ENCODE measurements at places on chromosomes 4 and X.

DNA sequence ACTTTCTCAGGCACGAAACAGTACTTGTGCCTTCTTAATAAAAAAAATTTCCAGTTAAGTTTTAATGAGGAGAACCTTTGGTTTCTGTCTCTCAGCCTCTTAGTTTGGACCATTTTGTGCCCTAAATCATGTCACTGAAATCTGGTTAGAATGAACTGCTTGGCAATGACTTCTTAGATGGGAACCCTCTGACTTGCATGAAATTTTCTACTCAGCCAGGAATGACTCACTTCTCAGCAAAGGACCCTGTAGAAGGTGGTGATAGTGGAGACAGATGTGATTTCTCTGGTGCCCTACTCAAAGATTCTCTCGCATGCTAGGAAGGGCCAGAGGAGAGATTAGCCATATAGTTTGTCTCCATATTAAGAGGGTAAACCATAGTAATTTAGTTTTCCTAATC lies 50.5 kb downstream of the RASL11B start:
- no peak for DNase-seq

DNA sequence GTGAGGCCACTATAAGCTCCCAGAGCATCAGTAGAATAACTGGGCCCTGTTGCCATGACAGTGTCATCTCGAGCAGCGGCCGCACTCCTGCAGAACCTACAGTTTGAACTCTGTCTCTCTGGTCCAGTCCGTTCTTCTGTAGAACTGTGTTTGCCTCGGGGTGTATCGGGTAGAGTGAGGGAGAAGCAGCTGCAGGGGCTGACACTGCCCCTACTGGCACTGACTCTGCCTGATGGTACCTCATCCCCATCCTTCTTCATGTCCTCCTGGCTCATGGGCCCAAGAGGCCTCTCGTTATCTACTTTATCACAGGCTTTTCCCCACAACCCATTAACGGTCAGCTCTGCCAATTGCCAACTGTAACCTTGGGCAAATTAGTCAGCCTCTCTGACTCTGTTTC lies 96.5 kb downstream of the NPNT start:
- no peak for DNase-seq

DNA sequence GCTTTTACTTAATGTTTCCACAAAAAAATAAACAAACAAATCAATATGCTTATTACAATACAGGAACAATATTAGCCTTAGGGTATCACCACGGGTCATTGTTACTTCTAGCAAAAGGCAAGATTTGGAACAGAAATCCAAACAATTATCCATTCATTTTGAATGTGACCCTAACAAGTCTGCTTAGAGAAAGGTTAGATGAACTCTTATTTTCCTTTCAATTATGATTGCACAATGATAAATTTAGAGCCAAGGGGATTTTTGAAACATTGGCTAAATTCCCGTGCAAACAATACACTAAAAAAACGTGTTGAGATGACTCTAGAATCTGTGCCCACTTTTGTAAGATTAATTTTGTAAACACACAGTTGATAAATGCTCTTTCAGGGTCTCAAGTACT lies 474.7 kb downstream of the PCDH7 start:
- DNase-seq: no peak

GRCh38 chr4:164204434-164204833 lies 549.5 kb upstream of the SMIM31 start:
- DNase-seq: no peak

DNA sequence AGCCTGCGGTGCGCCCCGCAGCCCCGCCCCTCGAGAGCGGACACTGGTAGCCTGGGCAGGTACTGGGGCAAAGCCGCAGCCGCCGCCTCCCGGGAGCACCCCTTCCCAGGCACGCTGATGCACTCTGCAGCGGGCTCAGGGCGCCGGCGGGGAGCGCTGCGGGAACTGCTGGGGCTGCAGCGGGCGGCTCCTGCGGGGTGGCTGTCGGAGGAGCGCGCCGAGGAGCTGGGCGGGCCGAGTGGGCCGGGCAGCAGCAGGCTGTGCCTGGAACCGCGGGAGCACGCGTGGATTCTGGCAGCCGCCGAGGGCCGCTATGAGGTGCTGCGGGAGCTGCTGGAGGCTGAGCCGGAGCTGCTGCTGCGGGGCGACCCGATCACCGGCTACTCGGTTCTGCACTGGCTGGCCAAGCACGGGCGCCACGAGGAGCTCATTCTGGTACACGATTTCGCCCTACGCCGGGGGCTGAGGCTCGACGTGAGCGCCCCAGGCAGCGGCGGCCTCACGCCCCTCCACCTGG lies 401 bp downstream of the SOWAHD start:
- DNase-seq: no peak

GRCh38 chr4:22869235-22869634 lies 176.5 kb downstream of the GBA3 start:
- DNase-seq: no peak

- DNase-seq: no peak
These were observed 111.0 kb downstream of the CPE start for GRCh38 chr4:165489786-165490185.

DNA sequence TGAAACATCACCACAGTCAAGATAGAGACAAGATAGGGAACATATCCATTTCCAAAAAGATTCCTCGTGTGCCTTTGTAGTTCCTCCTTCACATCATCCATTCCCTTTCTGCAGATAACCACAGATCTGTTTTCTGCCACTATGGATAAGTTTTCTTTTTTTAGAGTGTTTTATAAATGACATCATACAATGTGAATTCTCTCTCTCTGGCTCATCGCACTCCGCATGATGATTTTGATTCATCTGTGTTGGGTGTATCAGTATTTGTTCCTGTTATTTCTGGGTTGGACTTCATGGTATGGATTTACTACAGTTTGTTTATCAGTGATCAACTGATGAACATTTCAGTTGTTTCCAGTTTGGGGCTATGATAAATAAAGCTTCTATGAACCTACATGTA lies 23.2 kb upstream of the ANXA3 start:
- no peak for DNase-seq

DNA sequence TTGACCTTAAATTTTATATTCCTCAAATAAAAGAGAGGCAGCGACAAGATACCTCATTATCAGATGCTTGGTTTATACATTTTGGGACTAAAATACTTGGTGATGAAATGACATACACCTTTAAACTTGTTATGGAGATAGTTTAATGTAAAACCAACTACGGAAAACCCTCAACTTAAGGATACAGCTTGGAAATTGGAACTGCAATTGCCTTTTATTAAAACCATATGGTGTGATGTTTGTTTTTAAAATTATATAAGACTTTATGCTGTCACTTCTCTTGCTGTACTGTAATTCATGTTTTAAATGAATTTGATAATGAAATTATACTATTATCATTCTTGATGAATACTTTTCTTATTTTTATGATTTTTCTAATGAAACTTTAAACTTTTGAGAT lies 25.9 kb downstream of the METTL14 start:
- no peak for DNase-seq

DNA sequence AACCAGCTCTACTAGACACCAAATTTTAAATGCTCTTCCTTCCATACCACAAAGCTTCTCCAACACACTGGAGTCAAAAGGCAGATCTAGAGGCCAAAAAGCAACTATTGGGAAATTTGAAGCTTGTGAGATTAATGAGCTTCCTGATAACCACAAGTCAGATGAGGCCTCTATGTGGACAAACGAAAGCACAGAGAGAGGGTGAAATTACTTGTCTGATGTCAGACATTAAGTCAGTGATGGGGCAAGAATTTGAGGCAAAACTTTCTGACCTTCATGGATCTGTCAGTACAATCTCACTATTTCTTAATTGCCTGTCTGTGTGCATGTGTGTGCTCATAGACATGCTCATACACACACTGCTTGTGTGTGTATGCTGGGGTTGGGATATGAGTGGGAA lies 103.6 kb downstream of the GUCY2F start:
- no peak for DNase-seq

- DNase-seq: no peak
These were observed 118.9 kb upstream of the SLC34A2 start for GRCh38 chr4:25536564-25537320.

- DNase-seq: no peak
These were observed at the start of gene ITGB1BP2 for GRCh38 chrX:71301195-71301924. ITGB1BP2 (plus strand) TSS chrX:71301750; CDS start chrX:71301807, 57 bp downstream.

- DNase-seq: no peak
These were observed 143.6 kb downstream of the FNIP2 start for GRCh38 chr4:158912390-158912789.

GRCh38 chr4:74640111-74640903 lies 154.0 kb downstream of the BTC start:
- no peak for DNase-seq

GRCh38 chr4:117311215-117311614 lies 225.8 kb upstream of the TRAM1L1 start:
- no peak for DNase-seq

GRCh38 chr4:87497159-87497558 lies 32.0 kb downstream of the SPARCL1 start:
- no peak for DNase-seq

DNA sequence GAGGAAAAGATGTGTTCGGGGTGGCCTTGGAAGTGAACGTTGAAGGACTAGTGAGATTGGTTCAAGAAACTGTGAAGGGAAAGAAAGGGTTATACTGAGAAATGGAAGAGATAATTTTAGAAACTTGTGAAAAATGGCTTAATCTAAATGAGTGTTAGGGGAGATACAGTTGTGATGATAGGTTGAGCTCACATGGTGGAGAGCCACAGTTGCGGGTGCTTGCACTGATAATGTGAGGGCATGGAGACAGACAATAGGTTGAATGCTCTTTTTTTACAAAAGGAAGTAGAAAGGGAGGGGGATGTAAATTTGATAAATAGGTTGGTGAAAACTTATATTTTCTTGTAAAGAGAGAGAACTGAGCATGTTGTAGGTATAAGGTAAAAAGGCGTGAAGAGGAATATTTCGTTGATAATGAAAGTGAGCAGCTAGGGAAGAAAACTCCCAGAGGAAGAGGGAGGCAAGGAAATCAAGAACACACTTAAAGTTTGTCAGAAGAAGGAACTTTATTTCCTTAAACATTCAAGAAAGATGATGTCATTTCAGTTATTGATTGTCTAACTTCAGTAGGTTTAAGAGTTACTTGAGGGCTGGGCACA lies 8.2 kb downstream of the AREG start:
- DNase-seq: no peak

GRCh38 chr4:87469390-87469789 lies 47.0 kb downstream of the NUDT9 start:
- no peak for DNase-seq

- no peak for DNase-seq
These were observed 73.9 kb upstream of the DIPK2B start for GRCh38 chrX:45274576-45274975.

GRCh38 chr4:93319041-93319440 lies 509.5 kb upstream of the ATOH1 start:
- no peak for DNase-seq

DNA sequence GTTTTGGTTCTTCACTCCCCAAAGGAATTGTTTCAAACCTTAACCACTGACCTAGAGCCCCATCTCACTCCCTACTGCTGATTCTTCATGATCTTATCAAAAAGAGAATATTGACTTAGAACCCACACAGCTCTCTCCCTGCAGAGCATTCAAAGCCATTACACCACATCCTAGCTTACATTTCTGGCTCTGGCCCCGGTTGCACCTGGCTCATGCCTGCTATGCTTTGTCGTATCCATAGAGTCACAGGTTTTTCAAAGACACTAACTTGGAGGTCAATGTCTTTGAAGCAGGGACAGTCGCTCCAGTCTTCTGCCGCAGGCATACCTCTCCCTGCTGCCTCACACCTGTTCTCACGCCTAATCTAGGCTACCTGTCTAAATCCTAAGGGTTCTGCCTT lies 42.7 kb upstream of the FGFBP2 start:
- DNase-seq: no peak

DNA sequence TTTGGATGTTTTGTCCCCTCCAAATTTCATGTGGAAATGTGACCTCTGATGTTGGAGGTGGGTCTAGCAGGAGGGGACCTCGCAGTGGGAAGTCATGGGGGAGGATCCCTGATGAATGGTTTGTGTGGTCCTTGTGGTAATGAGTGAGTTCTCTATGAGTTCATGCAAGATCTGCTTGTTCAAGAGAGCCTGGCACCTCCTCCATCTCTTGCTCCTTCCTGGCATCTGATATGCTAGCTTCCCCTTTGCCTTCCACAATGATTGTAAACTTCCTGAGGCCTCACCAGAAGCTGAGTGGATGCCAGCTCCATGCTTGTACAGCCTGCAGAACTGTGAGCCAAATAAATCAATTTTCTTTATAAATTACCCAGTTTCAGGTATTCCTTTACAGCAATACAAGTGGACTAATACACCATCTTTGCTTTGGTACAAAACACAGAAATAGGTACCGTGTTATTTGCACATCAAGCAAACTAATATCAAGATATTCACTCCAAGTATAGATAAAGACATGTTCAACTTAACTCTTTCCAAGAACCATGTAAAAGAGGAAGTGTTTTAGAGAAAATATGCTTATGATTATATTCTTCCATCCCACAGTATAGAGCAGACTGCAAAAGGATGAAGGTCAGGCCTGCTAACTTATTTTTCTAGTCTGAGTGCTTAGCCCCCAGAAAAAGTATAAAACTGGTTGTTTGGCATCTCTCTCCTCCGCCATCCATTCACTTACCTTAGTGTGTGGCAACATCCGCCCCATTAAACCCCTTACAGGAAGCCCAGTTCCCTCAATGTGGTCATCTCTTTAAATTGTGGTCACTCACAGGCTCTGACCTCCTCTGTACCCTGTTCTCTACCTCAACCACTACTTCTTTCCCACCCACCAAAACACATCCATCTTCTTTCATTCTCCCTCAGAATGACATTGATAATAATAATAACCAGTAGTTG lies 6.7 kb downstream of the ARAP2 start:
- no peak for DNase-seq

DNA sequence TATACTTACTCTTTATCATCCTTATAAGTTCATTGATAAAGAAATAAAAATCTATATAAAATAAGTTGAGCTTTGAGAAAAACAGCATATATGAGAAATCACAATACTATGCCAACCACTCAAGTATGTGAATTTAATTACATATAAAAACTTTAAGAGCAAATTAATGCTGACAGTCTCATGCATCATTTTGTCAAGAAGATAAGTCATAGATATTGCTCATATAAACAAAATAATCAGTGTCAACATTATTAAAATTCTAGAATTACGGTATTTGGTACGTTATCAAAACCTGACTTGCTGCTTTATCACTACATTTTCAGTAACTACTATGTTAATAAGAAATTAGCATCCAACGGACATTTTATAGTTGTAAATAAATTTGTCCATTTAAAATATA lies 111.2 kb downstream of the FBXO8 start:
- DNase-seq: no peak

DNA sequence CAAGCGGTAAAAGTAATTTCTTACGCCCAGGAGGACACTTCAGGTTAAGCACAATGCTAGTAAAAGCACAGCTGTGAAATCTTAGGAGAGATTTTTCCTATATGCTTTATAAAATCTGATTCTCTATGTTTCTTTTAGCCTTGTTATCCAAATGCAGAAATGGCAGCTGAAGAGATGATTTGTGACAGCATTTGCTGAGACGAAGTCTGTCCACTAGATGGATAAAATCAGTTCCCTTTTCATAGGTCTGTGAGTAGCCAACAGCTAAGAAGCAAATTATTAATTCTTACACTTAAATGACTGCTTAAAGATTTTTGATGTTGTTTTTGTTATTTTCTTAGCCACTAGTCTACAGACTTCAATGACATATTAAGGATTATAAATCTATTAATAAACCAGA lies 5.3 kb downstream of the GPM6A start:
- DNase-seq: no peak

All from activated T-helper 1 cell treated with anti-CD3 and anti-CD28 coated beads, Interleukin-2, amount 50 U/mL, for 16 hours (primary cell).